Hematopoietic multipotent progenitor cell treated with erythropoietin and hydrocortisone succinate and interleukin-3 and kit ligand, for 15 days (in vitro differentiated cells): ENCODE measurements at places on chromosomes 16 and 17.

DNA sequence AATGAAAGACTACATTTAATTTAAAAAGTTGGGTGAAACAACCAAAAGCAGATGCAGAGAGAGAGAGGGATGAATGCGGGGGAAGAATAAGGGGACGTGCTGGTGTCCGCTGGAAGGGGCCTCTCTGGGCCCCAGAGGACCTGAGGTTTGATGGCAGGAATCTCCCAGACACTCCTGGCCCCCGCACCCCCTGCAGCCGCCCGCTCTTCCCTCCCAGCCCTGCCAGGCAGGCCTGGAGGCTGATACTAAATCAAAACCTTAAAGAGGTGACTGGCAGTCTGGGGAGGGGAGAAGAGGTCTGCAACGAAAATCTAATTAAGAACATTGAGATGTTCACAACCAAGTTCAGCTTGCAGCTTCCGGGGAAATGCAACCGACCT, 2.4 kb downstream of the FOXL1 start:
- no peak for DNase-seq

- DNase-seq, result no peak
These were observed 6.7 kb downstream of the KCNJ12 start for GRCh38 chr17:21382560-21383495.

- DNase-seq, result no peak
These were observed 176.0 kb downstream of the AATF start for GRCh38 chr17:37124821-37125173.

DNA sequence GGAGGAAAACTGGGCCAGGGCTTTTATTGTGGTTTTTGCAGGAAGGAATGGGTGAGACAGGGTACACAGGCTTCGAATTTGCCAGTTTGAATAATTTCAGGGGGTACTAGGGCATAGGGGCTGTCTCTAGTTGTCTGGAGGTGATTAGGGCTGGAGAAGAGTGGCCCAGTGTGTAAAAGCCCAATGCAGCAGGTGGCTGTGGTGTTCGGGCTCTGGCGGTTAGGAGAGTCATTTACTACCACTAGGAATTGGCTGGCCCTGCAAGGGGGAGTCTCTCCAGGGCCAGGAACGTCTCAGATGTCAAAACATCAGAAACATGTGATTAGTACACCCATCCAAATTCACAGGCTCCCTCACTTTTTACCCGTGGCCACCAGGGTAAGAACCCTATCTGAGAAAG, 50.3 kb downstream of the GINS3 start:
- DNase-seq, result no peak
